SJCRH30 (cell line): ENCODE measurements at places on chromosomes 1 and 21.

DNA sequence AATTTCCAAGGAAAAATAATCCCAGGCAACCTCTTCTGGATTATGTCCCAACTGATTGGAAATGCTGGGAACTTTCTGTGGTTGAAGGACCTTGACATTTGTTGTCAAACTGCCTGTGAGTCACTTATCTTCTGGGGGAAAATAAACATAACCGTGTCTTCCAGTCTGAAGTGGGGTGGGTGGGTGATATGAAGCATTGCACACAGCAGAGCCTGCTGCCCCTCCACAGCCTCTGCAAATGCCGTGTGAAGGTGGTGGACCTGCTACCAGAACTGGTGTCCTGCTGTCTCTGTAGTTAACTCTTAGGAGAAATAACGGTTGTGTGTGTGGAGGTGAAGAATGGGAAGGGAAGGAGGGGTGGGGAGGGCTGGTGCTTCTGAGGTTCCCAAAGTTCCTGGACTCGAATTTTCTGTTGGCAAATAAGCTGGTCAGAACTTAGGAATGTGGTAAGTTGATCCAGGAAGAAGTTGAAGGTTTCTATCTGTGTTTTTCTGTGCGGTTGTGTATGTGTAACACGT lies 23.2 kb downstream of the GALNT2 start:
- H3K27me3 ChIP-seq, result no peaks in the 10 kb centered on the region
- H3K27ac ChIP-seq, result no peak overlapping the region
- DNase-seq, result no peak
- peaks cover 43% of the 10 kb centered on the region for H3K4me1 ChIP-seq
- H3K4me3 ChIP-seq, result no peak overlapping the region
- no peaks in the 10 kb centered on the region; the same call in 1 of the 2 replicates for H3K36me3 ChIP-seq

GRCh38 chr1:21292503-21292983 lies 2.3 kb upstream of the ECE1 start:
- no peaks in the 10 kb centered on the region for H3K36me3 ChIP-seq
- H3K4me1 ChIP-seq, result peaks cover 41% of the 10 kb centered on the region
- no peak overlapping the region; the same call in 1 of the 2 replicates for H3K27ac ChIP-seq

DNA sequence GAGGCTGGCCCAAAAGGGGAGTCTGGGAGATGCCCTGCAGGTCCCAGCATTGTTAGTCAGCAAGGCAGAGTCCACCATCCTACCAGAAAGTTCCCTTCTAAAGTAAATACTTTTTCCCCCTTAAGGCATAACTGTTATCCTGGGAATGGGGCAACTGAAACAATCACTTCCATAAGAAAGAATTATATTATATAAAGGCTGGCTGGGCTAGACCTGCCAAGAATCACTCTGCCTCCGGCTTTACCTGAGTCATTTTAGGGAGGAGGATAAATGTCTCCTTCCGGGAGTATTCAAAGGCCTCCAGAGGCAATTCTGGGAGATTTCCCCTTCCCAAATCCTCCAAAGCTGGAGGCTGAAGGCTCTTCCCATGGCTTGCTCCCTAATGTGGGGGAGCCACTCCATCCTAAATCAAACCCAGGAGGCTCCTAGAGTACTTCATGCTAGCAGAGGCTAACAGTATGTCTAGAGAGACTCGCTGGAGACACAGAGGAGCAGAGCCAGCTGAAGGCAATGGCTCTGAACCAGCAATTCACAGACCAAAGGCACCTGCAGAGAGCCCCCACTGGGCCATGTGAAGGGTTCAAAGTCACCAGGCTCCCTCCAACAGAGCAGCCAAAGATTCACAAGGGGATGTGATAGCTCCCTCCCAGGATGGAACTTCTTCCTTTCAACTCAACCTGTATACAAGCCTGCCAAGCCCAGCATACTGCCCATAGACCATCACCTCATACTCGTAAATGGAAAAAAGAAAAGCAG lies 116.0 kb downstream of the ASTN1 start:
- no peak overlapping the region for H3K4me3 ChIP-seq
- no peaks in the 10 kb centered on the region for H3K27me3 ChIP-seq
- no peaks in the 10 kb centered on the region for H3K4me1 ChIP-seq
- no peaks in the 10 kb centered on the region for H3K36me3 ChIP-seq
- no peak overlapping the region for H3K27ac ChIP-seq
- no peak for DNase-seq

DNA sequence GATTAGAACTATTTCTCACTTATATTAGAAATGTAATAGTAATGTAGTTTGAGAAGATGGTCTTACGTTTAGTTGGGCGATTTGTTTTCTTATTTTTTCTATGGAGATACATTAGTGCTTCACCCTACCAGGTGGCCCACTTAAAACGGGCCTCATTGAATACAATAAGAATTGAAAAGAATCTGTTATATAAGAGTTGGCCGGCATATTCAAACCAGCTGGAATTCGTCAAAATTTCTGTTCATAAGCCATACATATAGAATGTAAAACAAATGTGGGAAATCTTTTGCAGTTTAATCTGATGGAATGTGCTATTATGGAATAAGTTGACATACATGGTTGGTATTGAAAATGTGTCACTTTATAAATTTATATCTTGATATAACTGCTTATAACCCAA lies 96.4 kb upstream of the C1orf105 start:
- no peaks in the 10 kb centered on the region for H3K36me3 ChIP-seq
- no peak for DNase-seq
- H3K27me3 ChIP-seq, result no peaks in the 10 kb centered on the region

DNA sequence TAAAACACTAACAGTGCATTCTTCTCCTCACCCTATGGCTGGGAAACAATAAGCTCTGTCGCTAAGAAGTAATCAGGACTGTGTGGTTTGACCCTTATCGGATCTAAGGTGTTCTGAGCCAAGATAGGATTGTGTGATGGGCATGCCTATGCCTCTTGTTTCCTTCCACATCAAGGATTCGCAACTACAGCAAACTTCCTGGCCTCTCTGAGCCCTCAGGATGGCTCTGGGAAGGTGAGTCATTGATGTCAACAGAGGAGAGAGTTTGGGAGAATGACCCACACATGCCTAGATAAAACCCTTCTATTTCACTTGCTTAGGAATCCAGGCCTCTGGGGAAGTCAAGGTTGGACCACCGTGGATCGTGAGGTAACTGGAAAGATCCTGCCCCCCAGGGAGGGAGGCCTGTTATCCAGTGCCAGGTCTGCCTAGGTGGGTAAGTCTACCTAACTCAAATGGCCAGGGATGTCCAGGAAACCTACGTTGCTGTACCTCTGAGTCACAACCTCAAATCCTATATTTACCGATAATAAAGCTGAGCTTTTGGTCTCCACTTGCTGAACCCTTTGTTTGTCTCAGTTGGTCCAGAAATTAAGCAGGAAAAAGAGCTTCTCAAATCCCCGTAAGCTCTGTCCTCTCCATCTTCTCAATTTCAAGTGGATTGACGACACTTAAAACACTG lies 27.4 kb downstream of the TIAM1 start:
- H3K4me3 ChIP-seq, result no peak overlapping the region
- no peaks in the 10 kb centered on the region for H3K36me3 ChIP-seq
- no peaks in the 10 kb centered on the region for H3K27me3 ChIP-seq

DNA sequence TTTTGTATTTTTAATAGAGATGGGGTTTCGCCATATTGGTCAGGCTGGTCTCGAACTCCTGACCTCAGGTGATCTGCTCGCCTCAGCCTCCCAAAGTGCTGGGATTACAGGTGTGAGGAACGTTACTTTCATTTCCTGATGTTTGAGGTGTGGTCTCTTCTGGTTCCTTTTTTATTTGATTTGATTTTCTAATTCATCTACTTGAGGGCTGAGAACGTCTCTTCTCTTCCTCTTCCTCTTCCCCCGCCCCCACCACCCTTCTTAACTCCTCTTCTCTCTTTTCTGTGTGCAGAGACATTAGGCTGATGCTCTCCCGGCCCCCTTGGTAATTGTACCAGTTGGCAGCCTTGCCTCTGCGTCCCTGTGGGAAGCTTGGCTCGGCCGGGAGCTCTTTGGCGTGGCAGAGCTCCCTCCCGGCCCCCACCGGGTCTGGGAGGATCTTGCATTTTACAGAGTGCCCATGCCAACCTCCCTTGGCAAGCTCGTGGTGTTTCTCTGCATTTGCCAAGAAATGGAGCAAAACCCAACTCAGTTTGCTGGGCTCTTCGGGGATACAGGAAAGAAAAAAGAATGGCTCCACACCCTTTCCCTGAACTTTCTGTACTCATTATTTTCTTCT lies 19.9 kb downstream of the CRYAA start:
- H3K36me3 ChIP-seq, result no peaks in the 10 kb centered on the region
- H3K4me3 ChIP-seq, result no peak overlapping the region
- H3K4me1 ChIP-seq, result peaks cover 3% of the 10 kb centered on the region; the same call in 1 of the 2 replicates
- H3K27me3 ChIP-seq, result no peaks in the 10 kb centered on the region
- DNase-seq, result no peak

DNA sequence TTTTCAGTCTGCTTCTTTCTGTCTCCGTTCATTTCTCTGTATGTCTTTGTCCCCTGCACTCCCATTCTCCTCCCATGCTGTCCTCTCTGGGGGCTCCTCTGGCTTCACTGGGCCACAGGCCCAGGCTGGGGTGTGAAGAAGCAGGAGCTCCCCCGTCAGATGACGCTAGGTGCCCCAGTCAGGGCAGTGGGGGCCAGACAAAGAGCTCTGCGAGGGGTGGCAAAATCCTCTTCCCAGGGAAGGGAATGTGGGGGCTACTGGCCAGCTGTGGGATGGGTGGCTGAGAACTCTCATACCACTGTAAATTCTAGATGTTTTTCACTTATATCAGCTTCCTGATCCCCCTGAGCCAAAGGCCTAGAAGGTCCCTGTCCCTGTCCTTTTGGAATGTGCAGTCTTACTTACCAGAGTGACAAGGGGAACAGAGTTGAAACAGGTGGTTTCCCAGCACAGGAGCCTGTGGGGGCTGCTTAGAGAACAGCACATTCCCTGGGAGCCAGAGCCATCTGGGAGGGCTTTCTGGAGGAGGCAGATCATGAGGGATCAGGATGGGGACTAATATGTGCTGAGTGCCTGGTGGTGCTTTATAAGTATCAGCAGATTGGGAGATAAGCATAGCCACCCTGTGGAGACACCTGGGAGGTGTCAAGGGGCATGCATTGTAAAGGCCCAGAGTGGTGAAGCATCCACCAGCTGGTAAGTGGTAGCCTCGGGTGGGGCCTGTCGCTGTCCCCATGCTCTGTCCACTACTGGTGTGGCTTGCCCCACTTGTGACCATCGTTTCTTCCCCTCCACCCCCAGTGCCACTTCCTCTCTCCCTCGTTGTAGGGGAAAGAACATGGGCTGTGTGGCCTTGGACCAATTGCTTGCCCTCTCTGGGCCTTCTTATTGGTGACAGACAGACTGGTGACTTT lies 10.1 kb upstream of the PADI1 start:
- peaks cover 7% of the 10 kb centered on the region; the same call in 1 of the 2 replicates for H3K27me3 ChIP-seq
- H3K27ac ChIP-seq, result no peak overlapping the region
- no peaks in the 10 kb centered on the region for H3K36me3 ChIP-seq
- H3K4me3 ChIP-seq, result no peak overlapping the region
- peak; percentile 42 for DNase-seq

DNA sequence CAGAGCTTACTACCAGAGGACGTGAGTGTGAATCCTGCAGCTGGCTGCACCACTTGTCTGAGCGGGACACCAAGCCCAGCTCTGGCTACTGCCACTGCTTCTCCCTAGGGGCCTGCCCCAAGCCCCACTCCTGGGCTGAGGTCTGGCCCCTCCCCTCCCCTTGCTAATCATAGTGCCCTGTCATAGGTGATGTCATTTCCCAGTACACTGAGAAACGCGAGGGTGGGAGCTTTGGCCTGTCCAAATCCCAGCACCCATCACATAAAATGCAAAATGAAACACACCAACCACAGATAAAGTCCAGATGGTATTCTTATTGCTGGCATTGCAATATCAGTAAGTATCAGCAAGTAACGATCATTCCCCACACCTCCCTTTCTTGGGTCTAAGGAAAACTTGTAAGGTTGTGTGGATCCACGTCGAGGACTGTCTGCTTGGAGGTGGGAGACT lies 77.7 kb downstream of the TOMM20 start:
- no peaks in the 10 kb centered on the region for H3K36me3 ChIP-seq
- H3K27ac ChIP-seq, result no peak overlapping the region
- H3K4me3 ChIP-seq, result no peak overlapping the region

- peaks cover 27% of the 10 kb centered on the region for H3K36me3 ChIP-seq
- H3K4me3 ChIP-seq, result no peak overlapping the region
- H3K27ac ChIP-seq, result no peak overlapping the region
- H3K4me1 ChIP-seq, result peaks cover 38% of the 10 kb centered on the region
Observed at GRCh38 chr1:27531959-27532685, 42.2 kb upstream of the WASF2 start.
